ENCODE measurements at places on chromosomes 4 and X.

GRCh38 chr4:173426064-173426463, 27.1 kb upstream of the SCRG1 start:
- no peak for DNase-seq

GRCh38 chr4:61376301-61376700, 176.2 kb downstream of the ADGRL3 start:
- no peak for DNase-seq

DNA sequence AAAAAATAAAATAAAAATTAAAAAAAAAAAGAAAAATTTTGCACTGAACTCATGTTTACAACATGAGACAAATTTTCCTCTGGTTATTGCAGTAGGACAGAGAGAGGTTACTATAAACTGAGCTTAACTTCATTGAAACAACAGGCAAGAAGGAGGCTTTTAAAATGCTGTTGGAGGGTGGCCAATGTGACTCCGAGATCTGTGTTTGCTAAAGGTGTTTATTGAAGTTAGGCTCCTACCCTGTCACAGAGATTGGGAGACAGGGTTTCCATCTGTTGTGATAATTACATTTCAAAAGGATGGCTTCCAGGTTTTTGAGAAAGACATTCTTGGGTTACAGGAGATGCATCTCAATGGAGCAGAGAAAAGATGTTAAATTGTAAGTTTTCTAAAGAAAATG, 370.5 kb upstream of the HS3ST1 start:
- no peak for DNase-seq

DNA sequence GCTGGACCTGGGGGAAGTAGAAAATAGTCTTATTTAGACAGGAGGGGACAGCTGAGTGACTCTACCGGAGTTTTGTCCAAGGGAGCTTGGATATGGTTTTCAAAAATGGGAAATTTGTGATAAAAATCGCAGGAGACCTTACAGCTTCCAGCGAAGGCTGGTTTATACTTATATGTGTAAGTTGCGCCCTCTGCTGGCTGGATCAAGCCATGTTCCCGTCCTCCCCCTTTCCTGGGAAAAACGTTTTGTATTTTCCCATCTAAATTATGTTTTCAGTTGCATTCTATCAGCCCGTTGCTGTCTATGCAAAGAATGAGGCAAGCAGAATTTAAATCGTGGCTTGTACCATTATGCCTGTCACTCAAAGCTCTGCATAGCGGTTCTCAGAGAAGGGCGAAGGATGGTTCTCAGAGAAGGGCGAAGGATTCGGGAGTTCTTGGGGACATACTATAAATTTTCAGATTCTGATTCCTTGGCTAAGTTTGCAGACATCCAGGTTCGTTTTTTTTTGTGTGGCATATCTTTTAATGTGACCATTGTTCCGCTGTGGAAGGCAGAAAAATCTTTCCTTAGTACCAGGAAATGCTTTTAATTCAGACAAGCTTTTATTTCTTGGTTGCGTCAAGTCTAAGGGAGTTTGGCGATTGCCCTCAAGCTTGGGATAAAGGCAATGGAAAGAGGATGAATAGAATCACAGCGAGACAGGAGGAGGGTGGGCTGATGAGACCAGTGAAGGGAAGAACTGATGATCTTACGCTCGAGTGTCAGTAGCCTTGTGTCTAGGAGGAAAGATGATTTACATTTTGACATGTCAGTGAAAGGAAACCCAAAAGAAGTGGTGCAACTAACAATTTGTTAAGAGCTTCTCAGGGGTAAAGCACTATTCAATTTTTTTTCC, 128.5 kb upstream of the ARX start:
- DNase-seq: peak; percentile 29

- DNase-seq: no peak
Measured at GRCh38 chrX:103565752-103566151, 19.6 kb upstream of the TCEAL4 start.

- no peak for DNase-seq
Measured at GRCh38 chr4:28354880-28355656, 1494.4 kb downstream of the STIM2 start.

DNA sequence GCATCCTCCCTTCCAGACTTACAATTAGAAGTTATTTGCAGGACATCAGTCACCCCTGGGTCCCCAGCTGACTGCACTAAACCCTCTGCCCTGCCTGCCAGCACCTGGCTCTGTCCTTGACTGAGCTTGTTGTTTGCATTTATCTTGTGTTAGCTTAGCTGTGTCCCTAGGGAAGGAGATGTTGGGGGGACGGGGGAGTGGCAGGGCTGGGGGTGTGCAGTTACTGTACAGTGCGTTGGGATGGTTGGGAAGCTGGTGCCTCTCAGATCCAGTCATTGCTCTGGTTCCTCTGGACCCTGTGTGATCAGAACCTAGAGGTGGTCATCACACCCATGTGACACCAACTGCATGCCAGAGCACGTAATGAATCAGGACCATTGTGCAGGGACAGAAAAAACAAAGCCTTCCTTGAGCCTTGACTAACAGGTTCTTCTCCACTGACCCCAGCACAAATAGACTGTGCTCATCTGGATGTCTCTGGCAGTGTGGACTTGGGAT, 32.7 kb upstream of the PROM1 start:
- no peak for DNase-seq

GRCh38 chr4:3284734-3285557, 7.9 kb upstream of the RGS12 start:
- DNase-seq: no peak

DNA sequence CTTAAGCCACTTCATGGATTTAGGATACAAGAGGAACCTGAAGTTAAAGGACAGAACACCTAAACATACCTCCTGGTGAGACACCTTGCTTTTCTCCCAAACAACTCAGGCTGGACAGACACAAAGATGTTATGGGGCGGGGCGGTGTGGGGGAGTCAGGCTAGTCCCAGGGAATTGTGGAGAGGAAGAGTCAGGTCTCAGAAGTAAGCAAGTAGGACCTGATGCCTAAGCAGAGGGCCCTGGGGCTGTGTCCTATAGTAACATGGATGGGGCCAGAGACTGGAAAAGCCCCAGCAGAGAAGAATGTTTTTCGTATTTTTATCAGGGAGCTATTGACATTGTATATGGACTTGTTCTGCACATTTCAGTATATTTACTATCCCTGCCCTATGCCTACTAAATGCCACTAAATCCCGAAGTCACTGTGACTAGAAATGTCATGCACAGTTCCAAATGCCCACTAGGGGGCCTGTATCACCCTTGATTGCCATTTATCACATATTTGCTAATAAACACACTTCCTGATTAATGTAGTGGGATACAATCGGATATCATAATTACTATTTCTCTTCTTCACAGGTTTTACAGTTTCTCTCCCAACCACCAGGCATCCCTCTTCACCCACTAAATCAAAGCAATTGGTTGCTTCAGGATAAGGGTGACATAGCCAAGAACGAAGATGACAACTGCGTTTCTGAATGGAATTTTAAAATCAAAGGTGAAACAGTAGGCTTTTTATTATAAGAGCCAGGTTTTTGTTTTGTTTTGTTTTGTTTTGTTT, 23.8 kb upstream of the ARHGAP10 start:
- peak; percentile 31 for DNase-seq

GRCh38 chr4:182929296-182929695, 12.1 kb upstream of the DCTD start:
- DNase-seq: no peak

GRCh38 chr4:1967512-1968149, 41.1 kb downstream of the NELFA start:
- DNase-seq: no peak

DNA sequence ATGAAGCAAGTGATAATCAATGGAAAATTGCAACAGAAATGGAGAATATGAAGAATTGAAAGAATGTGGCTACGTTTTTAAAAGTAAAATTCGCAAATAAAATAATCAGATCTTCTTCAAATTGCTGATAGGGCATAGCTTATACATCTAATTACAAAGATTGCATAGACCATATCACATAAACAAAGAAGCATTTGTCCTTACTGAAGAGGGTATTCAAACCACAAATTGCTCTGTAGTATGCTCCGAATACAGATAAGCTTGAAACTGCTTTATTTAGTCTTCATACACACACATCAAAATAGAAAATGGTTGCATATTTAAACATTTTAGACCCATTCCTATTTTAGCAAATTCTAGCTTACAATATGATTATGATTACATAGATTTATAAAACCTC, 206.7 kb upstream of the SLIT2 start:
- no peak for DNase-seq

- DNase-seq: no peak
Measured at GRCh38 chr4:151888367-151888866, 127.6 kb upstream of the GATB start.

- peak; percentile 53 for DNase-seq
Measured at GRCh38 chr4:10157478-10158332, 41.1 kb upstream of the WDR1 start.

DNA sequence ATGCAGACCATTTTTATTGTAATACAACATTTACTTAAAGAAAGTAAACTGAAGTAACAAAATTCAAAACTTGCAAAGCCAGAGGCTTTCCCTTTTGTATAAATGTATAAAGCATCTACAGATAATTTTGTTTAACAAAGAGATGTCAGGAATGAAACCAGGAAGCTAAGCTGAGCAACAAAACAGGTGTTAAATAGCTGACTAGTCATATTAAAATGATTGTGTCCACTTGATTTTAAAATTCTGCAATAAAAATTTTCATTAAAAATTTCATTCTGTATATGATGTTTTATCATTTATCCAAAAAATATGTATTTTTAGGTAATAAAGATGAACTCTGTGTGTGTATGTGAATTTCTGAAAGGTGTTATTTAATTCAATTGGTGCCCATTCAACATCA, 72.0 kb upstream of the TRAM1L1 start:
- no peak for DNase-seq

DNA sequence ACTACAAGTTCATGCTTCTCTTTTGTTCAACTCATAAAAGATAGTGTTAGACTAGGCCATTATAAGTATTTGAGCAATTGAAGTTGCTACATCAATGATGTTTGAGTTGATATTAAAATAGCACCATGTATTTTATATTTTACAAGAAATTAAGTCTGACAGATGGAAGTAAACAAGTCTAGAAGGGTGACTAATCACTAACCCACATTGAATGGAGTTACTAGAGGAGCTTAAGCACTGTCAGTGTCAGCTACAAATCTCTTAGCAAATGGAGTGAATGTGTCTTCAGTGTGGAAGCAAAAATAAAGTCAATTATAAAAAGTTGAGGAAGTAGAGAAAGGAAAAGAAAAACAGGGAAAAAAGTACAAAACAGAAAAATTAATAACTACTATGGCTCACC, 592.5 kb downstream of the PCDH18 start:
- DNase-seq: no peak

DNA sequence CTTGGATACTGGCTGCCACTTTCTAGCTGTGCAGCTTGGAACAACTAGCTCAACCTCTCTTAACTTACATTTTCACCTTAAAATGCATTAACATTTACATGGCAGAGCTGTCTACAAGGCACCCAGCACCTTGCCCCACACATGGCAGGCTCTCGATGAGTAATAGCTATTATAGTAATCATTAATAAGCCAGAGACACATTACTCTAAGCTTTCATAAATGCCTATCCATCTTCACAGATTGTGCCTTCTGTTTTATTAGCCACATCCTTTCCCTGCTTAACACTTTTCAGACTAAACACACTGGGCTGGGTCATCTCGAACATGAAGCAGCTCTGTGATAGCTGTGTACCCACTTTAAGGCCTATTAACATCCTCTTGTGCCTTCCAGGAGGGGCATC, 83.8 kb upstream of the UCP1 start:
- DNase-seq: no peak

DNA sequence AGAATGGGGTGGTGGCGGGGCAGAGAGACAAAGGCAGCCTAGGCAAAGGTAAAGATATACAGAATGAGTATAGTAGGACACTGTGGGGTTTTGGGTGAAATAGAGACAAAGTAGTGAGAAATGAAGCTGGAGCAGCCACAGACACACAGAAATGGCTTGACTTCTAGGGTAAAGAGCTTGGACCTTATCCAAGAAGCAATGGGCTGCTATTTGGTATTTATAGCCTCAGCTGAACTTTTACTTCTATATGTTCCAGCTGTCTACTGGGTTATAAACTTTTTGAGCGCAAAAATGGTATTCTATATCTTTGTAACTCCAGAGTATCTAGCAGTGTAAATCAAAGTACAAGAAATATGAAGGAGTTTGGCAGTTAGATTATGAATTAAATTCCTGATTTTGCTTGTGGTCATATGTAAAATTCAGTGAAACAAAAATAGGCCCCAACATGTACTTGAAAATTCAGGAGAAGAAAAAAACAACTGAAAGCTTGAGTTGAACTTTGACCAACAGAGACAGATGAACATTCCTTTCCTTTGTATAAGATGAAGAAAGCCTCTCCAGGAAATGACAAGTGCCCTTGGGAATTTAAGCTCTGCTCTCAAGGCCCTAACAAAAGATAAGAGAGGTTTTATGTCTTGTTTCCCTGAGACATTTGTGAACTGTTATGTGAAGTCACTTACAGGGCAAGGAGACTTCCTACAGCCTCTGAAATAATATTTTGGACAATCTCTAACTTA, 354.1 kb downstream of the CHIC1 start:
- DNase-seq: no peak

DNA sequence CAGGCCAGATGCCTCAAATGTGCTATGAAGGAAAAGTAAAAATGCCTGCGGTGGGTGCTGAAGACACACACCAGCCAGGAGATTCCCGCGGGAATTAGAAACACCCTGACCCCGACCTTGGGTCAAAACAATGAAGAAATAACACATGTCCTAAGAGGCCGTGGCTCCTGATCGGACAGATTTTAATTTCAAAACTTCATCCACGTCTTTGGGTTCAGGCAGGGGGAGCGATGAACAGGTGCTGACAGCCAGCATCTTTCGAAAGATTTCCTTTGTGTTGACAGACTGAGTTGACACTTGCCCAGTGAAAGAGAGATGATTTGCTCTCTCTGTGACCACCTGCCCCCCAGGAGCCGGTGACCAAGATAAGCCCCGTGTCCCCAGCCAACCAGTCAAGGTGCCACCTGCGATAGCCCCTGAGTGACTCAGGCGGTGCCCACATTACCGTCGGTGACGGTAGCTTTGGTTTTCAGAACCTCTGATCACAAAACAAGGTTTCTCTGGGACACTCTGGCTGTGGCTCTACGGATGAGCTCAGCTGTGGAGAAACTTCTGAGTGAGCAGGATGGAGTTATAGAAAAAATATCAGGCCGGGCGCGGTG, 11.0 kb upstream of the IL3RA start:
- no peak for DNase-seq

GRCh38 chr4:95386410-95386809, 162.4 kb downstream of the UNC5C start:
- no peak for DNase-seq

GRCh38 chr4:2281575-2282343, 19.9 kb upstream of the MXD4 start:
- DNase-seq: no peak

GRCh38 chrX:50072110-50072509, 128.7 kb downstream of the AKAP4 start:
- DNase-seq: no peak

DNA sequence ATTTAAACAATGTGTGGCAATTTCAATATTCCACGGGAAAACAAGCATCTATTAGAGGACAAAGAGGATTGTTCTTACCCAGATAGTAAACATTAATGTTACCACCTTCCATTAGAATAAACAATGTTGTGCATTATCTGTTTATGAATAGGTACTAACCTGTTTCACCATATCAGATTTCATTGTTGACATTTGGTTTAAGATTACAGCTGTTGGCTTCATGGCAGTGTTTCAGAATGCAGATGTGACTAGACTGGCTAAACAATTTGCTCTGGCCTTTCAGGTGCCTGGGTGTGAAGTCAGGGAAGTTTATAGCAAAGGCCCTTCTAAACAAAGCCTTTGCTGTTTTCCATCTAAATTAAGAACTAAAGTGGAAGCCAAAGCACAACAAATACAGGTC, 464.7 kb upstream of the FAM47C start:
- DNase-seq: no peak
